Substantia nigra (tissue), 51 donors: ENCODE measurements at places on chromosomes 4 and X.

GRCh38 chrX:136823175-136823574 is 42.4 kb upstream of the ARHGEF6 start:
- no peak for DNase-seq

DNA sequence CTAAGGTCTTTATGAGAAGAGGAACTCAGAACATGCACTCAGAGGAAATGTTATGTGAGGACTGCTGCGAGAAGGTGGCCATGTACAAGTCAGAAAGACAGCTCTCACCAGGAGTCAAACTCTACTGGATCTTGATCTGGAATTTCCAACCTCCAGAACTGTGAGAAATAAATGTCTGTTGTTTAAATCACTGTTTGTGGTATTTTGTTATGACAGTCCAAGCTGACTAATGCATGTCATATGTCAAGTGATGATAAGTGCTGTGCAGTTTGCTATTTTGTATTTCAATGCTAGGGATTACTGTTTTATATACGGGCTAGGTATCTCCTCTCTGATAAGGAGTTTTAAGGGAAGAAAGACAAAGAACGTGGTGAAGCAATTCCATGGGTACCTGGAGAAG is 162.3 kb downstream of the CPEB2 start:
- DNase-seq, result no peak

DNA sequence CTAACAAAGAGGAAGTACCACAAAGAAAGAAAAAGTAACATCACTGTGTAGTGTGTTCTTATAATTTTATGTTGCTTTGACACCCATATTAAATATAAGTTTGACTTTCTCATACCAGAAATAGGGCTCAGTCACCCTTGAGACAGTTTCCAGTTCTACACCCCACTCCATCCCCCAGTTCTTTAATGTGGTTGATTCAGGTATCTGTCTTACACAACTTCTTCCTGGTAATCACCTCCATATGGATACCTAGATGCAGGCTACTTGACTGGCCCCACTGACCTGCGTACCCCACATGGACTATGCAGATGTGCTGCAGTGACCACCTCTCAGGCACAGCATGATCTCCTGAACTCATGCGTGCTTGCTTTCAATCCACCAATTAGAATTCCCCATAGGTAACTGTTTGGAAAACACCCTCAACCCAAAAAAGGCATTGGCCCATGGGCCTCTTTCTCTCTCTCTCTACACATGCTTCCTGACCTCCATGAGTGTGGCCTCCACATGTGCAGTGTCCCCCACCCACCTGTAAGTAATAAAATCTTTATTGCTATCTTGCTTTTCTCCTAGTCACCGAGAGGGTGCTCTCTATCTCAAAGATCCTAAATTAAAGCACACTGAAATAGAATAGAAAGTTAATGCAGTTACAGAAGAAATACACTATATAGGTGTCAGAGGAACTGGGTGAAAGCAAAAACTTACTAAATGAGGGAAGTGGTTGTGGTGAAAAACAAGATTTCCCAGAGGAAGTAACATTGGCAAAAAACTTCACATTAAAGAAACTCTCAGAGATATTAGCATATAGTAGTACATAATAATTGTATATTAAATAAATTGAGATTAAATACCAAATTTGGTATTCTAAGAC is 98.4 kb downstream of the ZAR1 start:
- DNase-seq, result no peak

DNA sequence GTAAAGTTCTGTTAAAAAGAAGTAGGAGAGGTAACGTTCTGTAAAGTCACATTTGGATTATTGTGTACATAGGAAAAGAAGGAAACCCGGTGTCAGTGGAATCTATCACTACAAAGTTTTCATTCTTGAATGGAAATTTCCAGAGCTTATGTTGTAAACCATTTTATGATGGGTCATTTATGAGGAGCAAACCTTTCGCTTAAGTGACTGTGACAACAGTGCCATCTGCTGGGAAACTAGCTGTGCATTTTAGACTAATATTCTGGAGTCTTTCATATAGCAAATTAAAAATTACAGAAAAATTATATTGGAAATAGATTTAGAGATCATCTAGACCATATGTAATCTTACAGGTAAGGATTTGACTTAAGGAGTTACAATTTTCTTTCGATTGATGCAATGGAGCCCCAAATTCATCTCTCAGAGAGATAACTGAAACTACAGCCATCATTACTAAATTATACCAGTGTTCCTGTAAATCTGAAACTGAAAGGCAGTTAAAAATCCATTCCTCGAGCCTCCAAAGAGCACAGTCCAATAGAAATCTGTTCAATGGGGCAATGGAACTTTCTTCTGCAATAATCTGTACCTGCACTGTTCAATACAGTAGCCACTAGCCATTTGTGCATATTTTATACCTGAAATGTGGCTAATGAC is 26.9 kb downstream of the ASB9 start:
- DNase-seq, result no peak

DNA sequence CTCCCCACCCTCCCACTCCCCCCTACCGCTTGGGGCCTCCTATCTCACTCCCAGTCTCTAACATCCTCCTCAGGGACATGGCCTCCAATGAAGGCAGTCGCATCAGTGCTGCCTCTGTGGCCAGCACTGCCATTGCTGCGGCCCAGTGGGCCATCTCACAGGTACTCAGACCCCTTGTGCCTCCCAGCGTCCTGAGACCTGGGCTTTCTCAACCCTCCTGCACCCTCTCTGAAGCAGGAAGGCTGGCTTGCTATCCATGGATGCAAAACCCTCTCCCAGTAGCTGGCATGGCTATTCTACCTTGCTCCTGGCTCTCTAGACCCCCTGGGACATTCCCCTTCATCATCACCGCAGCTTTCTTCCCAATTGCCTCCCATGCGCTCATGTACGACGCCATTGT is 13.3 kb upstream of the UBA1 start:
- DNase-seq, result no peak

DNA sequence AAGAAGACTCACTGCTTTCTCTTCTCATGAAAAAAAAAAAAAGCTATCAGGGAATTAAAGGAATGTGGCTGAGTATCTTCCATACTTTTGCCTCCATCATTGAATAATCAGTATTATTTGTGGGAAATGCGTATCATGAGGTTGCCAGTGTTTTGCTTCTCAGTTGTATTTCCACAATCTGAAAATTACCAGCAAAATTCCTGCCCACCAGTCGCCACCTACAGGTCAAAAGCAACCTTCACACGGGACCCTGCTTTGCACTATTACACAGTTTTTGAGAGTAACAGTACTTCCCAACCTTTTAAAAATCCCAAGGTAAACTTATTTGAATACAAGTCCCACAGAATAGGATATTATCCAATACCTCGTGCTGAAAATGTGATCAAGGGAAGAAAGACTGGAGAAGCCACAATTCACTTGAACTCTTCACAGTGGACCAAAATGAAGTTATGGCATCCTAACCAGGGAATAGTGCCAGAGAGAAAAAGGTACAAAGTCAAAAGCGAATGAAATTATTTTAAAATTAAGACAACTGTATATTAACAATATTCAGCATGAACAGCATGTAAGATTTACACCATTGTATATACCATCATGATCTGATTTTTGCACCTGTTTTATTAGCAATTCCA is 30.4 kb downstream of the PGRMC1 start:
- no peak for DNase-seq

DNA sequence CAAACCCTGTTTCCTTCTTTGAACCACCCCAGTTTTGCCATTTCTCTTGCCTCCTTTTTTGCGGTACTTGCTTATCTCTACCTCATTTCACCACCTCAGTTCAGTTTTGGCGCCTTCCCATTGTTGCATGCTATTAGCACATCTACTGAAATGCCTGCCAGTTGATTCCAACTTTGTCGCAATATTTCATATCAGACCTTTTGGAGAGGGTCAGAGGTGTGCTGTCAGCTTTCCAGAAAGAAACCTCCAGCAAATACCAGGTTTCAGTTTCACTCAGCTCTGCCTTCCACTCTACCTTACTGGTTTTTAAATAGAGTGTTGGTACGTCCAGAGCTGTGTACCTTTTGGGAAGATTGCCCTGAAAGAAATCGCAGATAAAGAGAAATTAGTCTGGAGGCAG is 91.9 kb upstream of the CPEB2 start:
- no peak for DNase-seq

GRCh38 chr4:130296448-130296847 is 1200.5 kb downstream of the C4orf33 start:
- DNase-seq, result no peak

GRCh38 chr4:139576219-139576618 is 20.2 kb upstream of the SETD7 start:
- DNase-seq, result no peak

DNA sequence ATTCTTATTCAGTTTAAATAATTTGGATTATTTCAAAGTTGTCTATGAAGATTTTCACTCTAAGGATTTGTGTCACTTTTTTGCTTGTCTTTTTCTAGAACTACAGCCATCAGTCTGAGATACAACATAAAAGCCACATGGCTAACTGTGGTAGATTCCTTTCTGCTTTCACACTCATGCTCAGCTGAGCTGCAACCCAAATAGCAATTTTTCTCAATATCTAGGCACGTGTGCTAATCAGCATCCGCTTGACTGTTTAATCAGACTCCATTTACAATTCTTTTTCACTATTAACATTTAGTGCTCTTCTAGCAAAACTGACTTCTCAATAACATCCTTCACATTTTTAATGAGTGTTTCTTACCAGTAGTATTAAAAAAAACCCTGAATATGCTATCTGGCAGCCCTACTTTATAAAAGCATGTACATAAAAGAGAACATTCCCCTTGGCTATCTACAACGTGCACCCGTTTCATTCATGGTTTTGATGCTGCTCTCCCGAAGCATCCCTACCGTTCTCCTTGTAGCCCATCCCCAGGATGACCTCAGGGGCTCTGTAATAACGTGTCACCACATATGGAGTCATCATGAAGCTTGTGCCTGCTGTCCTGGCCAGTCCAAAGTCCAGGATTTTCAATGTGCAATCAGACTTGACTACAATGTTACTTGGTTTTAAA is 259.2 kb downstream of the MAPK10 start:
- no peak for DNase-seq

GRCh38 chrX:77694491-77694890 is 91.5 kb downstream of the ATRX start:
- no peak for DNase-seq

GRCh38 chrX:134626434-134626833 is 31.8 kb downstream of the PLAC1 start:
- no peak for DNase-seq

DNA sequence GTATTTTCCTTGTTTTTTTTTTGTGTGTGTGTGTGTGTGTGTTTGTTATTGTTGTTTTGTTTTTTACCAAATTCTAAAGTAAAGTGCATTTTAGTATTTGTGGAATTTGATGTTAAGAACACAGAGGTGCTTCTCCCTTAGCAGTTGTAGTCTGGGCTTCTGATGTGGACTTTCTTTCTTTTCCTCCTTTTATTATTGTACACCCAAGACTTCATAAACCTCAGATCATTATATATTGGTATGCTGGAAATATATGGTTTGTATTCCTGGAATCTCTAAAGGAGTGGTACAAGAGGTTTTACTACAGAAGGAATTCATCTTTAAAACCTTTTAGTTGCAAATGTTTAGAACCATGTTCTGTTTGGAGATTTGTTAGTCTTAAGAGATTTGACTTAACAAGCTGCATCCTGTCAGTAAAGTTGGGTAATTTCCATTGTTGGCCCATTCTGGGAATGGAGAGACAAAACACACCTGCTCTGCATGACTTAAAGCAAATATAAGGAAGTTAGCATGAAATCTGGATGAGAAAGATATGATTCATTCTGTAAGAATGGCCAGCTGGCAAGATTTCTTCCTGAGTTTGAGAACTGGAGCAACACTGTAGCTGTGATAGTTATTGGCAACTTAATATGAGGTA is 64.0 kb downstream of the SMAD1 start:
- DNase-seq, result no peak

DNA sequence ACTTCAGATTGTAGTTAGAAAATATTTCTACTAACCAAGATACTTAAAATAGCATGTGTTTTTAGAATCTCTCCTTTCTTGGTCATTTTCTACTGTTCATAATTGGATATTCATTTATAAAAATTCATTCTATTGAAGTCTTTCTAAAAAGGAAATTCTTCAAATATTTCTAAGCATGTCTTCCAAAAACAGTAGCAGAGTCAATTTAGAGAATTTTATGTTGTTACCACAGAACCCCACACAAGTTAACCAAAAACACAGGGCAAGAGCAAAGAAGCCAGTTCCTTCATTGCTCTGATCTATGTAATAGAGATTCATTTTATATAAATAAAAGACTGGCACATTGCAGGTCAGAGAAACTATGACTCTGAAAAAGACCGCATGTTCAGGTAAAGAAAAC is 345.1 kb upstream of the PITX2 start:
- no peak for DNase-seq

DNA sequence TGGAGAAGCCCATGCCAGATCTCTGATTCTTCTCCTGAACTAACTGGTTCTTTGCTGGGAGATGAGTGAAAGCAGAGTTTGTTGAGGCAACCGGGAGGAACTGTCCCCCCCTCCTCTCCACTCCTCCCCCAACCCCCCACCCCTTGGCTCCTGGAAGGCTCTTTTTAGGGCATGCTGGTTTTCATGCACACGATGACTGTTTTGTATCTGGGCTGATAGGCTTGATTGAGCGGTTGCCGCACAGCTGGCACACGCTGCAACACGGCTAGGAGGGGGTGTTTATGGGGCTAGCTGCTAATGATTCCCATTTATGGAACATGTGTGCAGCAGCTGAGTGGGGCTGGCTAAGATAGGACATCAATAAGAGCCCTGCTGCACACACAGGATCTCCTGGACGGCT is 137.2 kb downstream of the SMIM20 start:
- no peak for DNase-seq

DNA sequence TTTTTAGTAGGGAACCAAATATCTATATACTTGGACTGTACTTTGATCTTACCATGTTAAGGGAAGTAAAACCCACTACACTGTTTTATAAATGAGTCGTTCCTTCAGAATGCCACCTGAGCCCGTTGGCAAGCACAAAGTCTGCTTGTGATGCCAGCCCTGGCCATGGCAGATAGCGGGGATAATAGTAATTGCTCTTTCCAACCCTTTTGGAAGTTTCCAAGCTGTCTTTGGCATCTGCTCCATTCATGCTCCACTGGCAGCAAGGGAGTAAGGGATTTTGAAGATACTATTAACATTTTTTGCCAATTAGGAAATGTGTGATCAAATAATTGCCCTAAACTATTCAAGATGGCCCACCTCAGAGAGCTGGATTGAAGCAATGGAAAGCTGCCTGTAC is 689.2 kb upstream of the SLIT2 start:
- no peak for DNase-seq

DNA sequence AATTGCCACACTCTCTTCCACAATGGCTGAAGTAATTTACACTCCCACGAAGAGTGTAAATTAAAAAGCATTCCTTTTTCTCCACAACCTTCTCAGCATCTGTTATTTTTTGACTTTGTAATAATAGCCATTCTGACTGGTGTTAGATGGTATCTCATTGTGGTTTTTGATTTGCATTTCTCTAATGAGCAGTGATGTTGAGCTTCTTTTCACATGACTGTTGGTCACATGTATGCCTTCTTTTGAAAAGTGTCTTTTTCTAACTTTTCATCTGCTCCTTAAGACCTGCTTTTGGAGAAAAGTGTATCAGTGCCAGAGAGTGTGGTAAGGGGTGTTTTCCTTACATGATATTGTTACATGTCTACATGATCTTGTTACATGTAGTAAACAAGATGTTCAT is 25.7 kb downstream of the GUCY1A1 start:
- DNase-seq, result no peak
